Vagina (tissue), 2 donors: ENCODE measurements at places on chromosomes 1 and 21.

- DNase-seq, result no peak
These were observed 54.8 kb upstream of the SOD1 start for GRCh38 chr21:31604591-31605190.

DNA sequence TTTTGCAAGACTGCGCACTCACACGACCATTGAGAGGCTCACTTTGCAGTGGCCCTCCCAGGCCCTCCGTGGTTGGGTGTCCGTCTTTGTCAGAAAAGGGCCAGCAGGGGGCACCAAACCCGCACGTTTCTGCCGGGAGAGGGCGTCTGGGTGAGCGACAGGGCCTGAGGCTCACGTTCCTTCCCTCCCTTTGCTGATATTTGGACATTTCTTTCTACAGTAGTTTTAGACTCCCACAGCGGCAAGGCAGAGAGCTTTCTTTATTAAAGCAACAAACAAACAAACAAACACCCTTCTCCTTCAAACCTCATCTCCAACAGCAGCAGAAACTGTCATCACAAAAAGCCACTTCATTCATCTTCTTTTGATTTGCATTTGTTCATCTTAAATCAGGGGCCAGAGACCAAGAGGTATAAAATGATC lies 79.2 kb upstream of the WDR26 start:
- DNase-seq, result no peak

DNA sequence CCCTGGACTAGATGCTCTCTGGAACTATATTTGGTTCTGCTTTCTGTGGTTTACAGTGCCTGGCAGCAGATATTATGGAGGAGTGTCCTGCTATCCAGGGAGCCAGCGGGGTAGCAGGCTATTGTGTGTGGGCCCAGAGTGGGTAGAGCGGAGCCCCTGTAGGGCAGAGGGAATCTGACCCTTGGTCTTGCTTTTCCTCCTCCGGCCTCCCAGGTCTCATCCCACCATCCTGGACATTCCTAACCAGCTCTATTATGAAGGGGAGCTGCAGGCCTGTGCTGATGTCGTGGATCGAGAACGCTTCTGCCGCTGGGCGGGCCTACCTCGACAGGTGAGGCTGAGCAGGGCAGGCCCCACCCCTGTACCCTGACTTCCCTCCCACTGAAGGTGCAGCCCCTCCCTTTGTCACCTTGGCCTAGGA lies 9.1 kb downstream of the RHOC start:
- DNase-seq, result no peak

GRCh38 chr1:214351551-214352277 lies 70.8 kb downstream of the SMYD2 start:
- no peak for DNase-seq

GRCh38 chr21:37032877-37033471 lies 26.5 kb downstream of the RIPPLY3 start:
- DNase-seq, result no peak
